ENCODE measurements at places on chromosomes 2 and 18. TPM values are rescaled to one million over a fixed set of nuclear protein-coding genes. Genes with fewer than 3 reads are reported as not detected.

CKAP2L gene
- total RNA-seq: 25.2 TPM

LOXHD1 gene
- not detected for total RNA-seq

DNA sequence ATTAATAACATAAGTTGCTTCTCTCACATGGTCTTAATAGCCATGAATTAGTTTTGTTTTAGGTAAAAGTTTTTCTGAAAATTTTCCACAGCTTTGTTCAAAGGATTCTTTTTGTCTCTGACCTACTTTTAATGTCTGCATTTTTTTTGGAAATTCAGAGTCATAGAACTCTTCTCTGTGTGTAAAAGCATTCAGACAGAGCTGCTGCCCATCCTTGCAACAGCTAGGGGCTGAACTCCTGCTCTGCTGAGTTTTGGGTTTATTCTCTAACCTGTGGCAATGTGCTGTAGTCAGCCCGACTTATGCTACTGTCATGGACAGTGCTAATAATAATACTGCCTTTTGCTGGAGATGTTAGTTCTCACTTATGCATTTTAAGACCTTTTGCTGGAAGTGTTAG is 44.1 kb downstream of the RALBP1 start:
- no peaks in the 10 kb centered on the region for H3K27me3 ChIP-seq
- H3K27ac ChIP-seq: no peak overlapping the region

DNA sequence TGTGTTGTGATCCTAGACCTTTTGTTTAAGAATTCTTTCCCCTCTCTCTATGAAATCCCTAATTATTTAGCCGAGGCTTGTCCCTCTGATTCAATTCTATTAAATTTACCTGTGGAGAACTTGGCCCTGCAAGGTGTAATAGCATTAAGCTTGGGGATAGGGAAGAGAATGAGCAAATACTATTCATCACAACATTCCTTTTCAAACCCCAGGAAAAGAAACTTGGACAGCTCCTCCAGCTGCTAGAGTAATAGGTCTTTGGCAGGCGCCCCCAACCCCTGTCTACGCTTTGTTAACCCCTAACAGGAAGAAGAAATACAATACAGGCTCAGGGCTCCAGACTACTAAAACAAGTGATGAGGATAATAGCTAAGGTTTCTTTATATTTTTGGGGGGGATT is 957.0 kb downstream of the CPS1 start:
- H3K27ac ChIP-seq: no peak overlapping the region
- no peaks in the 10 kb centered on the region for H3K36me3 ChIP-seq
- H3K4me3 ChIP-seq: no peak overlapping the region
- no peak for DNase-seq
- no peaks in the 10 kb centered on the region for H3K27me3 ChIP-seq
- no peaks in the 10 kb centered on the region for H3K4me1 ChIP-seq

DNA sequence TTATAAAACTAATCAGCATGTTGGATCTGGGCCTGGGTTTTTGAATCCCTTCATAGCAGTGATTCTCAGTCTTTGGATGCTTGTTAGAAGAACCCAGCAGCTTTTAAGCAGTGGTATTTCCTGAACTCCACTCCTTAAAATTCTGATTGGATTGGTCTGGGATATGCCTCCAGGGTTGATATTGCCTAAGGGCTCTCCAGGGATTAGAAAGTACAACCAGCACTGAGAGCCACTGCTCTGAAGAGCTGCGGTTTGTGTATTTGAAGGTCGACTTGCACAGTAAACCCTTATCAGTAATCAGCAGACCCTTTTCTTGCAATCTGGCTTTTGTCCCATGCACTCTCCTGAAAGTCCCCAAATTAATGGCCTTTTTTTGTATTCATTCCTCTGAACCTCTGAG is 17.0 kb upstream of the RBMS1 start:
- no peak for DNase-seq
- no peak overlapping the region for H3K27ac ChIP-seq
- H3K36me3 ChIP-seq: no peaks in the 10 kb centered on the region
- H3K4me3 ChIP-seq: no peak overlapping the region

DNA sequence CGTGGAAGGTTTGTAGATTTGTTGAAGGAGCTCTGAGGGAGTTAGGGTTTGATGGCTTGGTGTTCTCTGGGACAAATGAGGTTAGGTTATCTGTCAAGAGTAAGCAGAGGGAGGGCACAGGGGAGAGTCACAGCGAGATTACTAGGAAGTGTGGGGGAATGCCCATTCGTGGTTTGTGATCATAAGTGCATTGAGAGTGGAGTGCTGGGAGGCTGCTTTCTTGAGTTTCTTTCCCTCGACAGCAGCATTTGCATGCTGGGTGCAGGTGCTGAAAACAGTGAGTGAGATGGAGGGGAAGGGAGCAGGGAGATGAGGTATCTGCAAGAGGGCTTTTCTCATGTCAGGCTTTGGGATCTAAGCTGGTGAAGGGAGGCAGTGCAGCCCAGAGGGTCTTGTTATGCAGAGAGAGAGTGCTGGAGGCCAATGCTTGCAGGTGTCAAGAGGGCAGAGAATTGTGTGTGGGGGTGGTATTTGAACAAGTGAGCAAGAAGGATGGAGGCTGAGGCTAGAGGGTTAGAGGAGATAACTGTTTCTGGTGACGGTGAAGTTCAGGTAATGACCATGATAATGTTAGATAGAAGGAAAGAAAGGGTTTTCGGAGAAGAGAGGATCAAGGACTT is 8.8 kb downstream of the RALB start:
- H3K27me3 ChIP-seq: no peaks in the 10 kb centered on the region
- no peak overlapping the region for H3K4me3 ChIP-seq
- no peak overlapping the region for H3K27ac ChIP-seq
- no peak for DNase-seq
- peaks cover 3% of the 10 kb centered on the region for H3K36me3 ChIP-seq
- H3K4me1 ChIP-seq: peaks cover 53% of the 10 kb centered on the region
